MV-4-11 (cell line): ENCODE measurements at places on chromosomes 6 and 20.

GRCh38 chr6:66896415-66896814, 1189.4 kb upstream of the EYS start:
- DNase-seq = no peak

DNA sequence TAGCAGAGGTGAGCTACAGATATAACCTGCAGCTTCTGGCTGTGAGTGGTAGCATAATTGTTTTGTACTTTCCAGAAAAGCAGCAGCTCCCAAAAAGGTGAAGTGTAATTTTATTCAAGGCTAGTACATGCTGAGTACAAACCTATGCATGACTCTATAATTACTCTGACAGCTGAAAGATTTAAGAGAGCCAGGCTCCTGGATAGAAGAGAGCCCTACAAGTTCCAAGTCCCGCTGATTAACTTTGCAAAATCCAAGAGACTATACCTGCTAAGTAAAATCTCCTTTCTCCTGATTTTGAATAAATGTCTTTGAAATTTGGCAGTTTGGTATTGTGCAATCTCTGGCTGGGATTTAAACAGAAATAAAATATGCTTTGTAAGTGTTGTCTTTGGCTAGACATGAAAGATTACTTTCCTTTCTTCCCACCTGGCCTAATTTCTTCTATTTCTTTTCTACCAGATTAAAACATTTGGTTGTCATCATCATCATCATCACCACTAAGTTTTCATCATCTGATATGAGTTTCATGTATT, 79.5 kb downstream of the CTNNBL1 start:
- DNase-seq = no peak

DNA sequence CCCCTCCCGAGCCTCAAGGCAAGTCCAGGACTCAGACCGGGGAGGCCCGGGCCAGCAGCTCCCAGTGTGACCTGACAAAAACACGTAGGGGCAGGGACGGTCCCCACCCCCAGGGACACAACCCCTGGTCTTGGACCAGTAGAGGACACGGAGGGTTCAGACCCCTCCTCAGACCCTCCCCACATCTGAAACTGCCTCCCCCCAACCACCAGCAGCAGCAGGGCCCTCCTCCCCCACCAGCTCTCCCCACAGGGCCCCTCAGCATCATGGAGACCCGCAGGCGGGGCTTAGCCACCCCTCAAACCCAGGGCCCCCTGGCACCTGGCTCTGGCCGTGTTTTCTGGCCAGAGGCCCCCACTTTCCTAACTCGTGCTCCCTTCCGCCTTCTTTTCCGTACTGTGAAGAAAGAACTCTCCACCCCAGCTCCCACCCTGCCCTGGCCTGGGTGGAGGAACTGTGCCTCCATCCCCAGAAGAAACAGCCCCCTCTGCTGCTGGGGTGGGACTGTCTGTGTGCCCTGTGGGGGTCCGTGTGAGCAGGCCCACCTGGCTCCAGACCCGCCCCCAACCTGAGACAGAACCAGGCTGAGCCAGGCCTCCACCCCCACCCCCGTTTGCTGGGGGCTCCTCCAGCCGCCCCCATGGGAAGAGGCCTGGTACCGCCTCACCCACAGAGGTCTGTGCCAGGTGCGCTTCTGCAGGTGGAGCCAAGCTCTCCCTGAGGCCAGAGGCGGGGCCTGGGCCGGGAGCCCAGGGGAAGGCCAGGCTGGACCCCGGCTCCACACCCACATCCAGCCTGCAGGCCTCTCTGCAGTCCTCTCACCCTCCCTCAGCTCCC, 39.0 kb upstream of the MDFI start:
- no peak for DNase-seq

- DNase-seq = no peak
Observed at GRCh38 chr20:25491446-25492038, 84.1 kb downstream of the GINS1 start.

- no peak for DNase-seq
Observed at GRCh38 chr6:47057830-47058540, 15.9 kb upstream of the ADGRF1 start.

DNA sequence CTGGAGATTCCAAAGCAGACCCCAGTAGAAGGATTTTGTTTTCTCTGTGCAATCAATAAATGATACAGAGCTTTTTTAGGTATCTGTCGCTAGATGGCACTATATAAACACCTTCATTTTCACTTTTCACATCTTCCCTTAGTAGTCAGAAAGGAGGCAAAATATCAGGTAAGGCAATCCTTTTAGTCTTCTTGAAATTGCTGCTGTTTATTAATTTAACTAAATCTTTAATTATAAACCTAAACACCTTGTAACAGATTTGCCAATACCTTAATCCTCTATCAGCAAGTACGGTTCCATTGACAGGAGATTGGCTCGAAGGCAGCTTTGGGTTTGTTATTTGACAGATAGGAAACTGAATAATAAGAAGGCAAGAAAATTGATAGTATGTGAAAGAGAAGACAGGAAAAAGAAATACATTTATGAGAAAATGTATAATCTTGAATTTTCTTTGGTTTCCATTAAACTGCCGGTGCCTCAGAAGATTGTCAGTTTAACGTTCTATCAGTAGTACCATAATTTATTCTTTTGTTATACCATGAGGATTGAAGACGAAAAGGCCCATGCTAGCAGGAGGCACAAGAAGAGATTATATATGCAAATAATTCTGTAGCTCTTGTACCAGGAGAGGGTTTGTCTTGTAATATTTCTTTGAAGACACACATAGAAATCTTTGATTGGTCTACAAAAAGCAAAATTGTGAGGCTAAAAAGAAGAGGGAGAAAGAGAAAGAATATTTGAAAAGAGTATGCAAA, 23.5 kb upstream of the IBTK start:
- peak; percentile 24 for DNase-seq

DNA sequence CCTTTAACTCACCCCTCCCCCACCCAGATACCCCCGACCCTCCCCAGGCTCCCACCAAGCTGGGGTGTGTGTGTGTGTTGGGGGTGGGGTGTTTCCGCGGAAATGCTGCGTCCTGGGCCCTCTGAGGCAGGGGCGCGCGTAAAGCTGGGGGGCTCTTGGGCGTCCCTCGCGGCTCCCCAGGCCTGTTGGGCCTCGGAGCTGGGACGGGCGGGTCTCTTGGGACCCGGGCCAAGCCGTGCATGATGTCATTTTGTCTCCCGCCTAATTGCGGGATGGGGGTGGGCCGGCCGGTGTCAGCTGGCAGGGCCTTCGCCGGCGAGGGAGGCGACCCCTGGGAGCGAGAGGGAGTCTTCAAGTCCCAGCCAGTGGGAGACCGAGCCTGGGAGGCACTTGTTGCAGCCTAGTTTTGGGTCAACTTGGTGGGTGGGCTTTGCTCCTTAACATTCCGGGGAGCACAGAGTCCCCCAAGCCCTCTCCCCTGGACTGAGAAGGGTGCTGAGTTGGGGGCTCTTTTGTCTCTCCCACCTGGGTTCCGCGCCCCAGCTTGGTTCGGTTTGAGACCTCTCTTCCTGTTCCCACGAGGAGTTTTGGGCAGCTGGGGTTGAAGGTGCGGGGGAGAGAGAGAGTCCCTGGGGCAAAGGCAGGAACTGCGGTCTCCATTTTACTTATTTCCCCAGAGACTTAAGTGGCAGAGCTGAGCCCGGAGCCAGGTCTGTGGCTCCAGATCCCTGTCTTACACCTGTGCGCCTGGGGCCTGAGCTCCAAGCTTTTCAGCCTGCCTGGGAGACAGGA, 623 bp downstream of the MYBL2 start:
- peak; percentile 10 for DNase-seq

GRCh38 chr6:97459986-97460385, 177.0 kb upstream of the MMS22L start:
- DNase-seq = no peak

DNA sequence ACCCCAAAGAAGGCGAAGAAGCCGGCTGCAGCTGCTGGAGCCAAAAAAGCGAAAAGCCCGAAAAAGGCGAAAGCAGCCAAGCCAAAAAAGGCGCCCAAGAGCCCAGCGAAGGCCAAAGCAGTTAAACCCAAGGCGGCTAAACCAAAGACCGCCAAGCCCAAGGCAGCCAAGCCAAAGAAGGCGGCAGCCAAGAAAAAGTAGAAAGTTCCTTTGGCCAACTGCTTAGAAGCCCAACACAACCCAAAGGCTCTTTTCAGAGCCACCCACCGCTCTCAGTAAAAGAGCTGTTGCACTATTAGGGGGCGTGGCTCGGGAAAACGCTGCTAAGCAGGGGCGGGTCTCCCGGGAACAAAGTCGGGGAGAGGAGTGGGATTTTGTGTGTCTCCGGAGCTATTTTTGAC, 69.6 kb downstream of the HFE start:
- DNase-seq = no peak
